ENCODE measurements at places on chromosomes 7 and 10.

GRCh38 chr7:158409120-158409519 lies 178.5 kb downstream of the PTPRN2 start:
- DNase-seq: no peak

DNA sequence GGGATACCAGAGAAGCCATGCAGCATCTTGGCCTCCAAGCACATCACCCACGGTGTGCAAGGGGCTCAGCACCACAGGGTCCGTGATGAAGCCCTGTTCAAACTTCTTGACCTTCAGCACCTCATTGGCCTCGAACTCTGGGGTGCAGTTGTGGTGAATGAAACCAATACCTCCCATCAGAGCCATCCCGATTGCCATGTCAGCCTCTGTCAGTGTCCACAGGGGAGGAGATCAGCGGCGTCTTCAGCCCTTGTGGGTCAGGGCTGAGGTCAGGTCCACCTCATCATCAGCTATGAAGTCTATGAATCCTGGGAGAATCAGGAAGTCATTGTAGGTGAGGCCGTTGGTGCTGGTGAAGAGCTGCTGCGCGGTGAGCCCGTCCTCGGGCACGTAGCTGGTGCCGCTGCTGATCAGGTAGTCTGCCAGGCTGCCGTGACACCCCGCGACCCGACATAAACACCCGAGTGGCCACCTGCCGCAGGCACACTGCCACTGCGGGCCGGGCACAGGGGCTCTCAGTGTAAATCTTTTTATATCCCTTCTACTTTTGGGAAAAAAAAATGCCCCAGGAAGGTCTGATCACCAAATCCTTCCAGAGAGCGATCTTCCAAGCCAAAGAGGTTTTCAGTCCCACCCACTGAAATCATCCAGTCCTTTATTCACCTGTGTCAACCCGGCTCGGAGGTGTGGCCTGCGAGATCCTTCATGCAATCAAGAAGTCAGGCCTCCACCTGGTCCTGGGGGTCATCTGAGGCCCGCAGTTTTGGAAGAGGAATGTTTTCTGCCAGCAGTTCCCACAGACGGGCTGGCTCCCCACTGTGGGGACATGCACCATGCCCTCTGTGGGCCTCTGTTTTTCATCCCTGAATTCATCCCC lies 144.1 kb upstream of the KCNMA1 start:
- no peak for DNase-seq

- DNase-seq: no peak
Observed at GRCh38 chr7:122965306-122965705, 30.2 kb downstream of the TAS2R16 start.

- DNase-seq: no peak
Observed at GRCh38 chr10:18542832-18543231, 108.6 kb downstream of the NSUN6 start.

GRCh38 chr7:16708511-16708910 lies 45.0 kb upstream of the TSPAN13 start:
- no peak for DNase-seq

- no peak for DNase-seq
Observed at GRCh38 chr7:23277359-23277989, 21.7 kb upstream of the MALSU1 start.
